Stimulated activated CD8-positive, alpha-beta memory T cell treated with anti-CD3 and anti-CD28 coated beads, Interleukin-7, amount 100 ng/mL, for 48 hours (primary cell): ENCODE measurements at places on chromosomes 4 and X.

DNA sequence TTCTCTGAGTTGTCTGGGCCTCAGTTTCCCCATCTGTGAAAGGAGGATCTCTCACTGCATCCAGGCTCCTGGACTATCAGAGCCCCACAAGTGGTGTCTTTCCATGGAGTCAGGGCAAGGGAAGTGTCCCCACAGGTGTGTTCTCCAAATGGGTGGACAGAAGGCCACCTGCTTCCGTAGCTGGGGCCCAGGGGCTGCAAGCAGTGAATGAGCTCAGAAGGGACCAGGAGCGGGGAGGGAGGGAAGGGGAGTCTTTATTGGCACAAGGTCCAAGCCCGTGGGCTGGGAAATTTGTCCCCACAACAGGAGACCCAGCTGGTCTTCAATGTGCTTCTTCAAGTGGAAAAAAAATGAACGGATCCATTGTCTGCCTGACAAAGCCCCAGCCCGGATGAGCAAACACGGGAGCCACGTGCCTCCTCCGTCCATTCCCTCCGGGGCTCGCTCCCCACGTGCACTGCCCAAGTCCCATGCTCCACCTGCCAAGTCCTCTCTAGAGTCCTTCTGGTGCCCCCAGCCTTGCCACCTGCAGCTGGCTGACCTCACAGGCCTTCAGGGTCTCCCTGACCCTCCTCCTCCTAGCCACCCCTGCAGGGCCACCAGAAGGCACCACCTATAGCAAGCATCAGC is 72.0 kb downstream of the JAKMIP1 start:
- DNase-seq, result no peak

GRCh38 chrX:122868631-122869030 is 315.4 kb upstream of the GRIA3 start:
- no peak for DNase-seq

DNA sequence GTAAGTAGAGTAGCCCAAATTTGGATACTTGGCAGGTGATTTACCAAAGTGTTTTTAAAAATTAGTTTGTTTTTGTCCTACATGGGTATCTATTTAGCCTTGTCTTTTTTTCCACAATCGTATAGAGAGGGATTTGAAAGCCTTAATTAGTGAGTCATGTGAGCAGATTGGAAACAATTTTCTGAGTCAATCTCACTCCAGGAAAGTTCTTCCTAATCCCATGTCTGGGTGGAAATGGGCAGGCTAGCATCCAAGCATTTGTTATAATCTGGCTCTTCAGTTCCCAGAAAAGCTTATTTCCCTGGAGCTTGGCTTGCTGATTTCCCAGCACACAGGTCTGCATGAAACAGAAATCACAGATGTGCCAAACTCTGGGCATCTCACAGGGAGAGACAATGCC is 426.9 kb upstream of the BOD1L1 start:
- no peak for DNase-seq

DNA sequence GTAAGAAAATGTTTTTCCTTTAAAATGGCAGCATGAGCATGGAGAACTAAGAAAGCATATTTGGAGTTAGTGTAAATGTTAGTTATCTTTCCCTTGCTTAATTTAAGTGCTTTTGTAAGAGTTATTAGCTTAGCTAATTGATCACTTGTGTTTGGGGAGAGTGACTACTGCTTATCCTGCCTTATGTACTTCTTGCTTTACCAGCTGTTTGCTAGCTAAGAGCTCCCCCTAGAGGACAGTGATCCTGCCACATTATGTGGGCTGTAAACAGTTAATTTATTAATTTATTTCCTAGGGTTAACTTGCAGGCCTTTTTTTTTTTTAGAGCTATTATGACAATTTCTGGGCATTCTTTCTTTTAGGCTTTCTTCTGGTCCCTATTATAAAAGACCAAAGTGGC is 435.8 kb downstream of the MAGEB5 start:
- DNase-seq, result no peak

GRCh38 chr4:144501231-144501780 is 144.7 kb upstream of the HHIP start:
- DNase-seq, result no peak

DNA sequence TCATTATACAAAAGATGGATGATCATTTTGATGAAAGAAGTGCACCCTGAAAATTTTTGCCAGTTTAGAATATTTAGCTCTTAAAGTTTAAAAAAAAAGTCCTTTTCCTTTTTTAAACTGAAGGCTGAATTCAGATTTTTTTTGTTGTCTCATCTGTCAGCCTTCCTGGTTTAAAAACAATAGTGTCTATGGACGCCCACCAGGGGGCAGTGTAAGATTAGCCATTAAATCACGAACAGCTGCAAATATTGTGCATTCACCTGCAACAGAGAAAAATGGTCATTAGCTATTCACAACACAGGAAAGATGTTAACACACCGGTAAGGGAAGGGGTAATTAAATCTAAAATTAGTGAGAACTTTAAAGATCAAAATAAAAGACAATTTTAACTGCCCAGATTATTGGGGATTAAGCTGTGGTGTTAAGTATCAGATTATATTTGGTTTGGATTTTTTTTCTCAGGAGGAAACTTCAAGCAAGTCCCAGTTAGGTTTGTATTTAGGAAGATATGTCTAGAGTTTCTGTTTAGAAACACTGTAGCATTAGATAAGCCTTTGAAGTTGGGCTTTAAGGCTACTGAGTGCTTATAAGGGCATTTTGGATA is 4.4 kb upstream of the CXorf38 start:
- peak; percentile 33 for DNase-seq

GRCh38 chr4:182432819-182433218 is 189.6 kb downstream of the TENM3 start:
- DNase-seq, result no peak

GRCh38 chr4:71277353-71277752 is 61.5 kb upstream of the SLC4A4 start:
- no peak for DNase-seq

GRCh38 chr4:72555377-72555831 is 13.6 kb downstream of the ADAMTS3 start:
- no peak for DNase-seq

- no peak for DNase-seq
Observed at GRCh38 chrX:155216940-155217440, 730 bp downstream of the VBP1 start.

DNA sequence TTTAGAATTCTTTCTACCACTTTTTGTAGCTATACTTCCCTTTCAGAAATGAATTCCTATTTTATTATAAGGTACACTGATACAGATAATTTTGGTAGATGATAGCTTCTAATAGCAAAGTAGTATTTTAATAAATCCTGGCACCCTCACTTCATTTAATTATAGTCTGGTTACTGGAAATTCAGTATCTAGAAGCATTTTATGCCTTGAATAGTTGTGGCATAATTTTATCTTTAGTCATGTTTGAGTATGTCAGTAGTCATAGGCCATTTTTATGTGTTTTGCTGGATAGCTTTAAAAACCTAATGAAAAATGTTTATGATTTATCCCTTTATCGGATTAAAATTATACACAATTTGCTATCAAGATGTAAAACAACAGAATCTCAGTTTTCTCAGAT is 92.3 kb downstream of the DIAPH2 start:
- DNase-seq, result no peak

GRCh38 chr4:146640021-146640464 is 1.4 kb downstream of the POU4F2 start:
- no peak for DNase-seq

DNA sequence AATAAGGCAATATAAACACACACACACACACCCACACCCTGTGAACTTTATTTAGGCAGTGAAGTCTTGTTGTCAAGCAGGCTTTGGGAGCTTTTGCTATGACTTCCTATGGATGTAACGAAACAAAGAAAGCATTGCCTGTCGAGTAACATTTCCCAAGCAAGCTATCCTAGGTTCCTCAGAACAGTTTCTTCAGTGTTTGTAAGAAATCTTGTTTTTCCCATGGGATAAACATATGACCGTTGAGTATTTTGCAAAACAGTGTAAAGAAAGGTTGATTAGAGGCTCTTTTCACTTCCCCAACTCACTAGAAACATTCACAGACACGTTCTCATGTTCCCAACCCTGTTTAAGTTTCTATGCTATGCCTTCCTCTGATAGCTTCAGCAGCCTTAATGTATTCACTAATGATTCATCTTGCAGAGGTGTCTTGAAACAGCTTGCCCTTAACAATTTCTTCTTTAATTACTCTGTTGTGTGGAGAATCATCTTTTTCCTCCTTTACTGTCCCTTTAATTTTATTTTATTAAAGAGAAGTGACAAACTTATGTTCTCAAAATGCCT is 1947.1 kb upstream of the TENM3 start:
- DNase-seq, result no peak

DNA sequence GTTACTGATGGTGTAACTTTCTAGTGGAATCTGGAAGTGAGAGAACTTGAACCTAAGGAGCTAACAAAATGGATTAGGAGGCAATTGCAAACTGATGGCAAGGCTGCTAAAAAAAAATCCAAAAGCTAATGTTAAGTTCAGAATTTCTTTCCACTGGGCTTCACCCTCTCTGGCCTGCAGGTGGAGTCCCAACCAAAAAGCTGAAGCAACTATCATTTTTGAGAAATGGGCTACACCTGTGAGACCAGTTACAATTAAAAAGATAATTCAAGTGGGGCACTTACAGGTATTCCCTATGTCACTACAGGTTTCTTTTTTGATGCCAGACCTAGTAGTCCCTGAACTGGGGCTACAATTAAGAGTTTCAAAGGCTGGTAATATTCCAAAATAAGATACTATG is 142.1 kb upstream of the FTHL17 start:
- DNase-seq, result no peak

GRCh38 chrX:17964871-17965270 is 103.8 kb upstream of the RAI2 start:
- DNase-seq, result no peak

DNA sequence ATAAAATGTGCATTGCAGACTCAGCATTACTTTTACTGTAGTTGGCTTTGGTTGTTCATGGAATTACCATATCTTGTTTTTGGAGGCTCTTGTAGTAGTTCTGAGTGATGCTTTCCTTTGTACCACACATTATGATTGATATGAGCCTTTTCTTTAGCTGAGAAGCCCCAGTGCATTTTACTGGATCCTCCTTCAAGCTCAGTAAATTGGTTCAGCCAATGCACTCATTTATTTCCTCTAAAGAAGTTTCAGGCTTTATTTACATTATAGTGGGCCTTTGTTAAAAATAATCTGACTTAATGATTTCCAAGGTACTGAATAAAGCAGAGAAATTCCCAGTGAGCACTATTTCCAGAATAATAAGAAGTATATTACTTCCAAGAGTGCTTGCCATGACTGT is 21.8 kb downstream of the UPRT start:
- DNase-seq, result no peak

- no peak for DNase-seq
Observed at GRCh38 chrX:52261125-52261462, 76.4 kb downstream of the MAGED4 start.

DNA sequence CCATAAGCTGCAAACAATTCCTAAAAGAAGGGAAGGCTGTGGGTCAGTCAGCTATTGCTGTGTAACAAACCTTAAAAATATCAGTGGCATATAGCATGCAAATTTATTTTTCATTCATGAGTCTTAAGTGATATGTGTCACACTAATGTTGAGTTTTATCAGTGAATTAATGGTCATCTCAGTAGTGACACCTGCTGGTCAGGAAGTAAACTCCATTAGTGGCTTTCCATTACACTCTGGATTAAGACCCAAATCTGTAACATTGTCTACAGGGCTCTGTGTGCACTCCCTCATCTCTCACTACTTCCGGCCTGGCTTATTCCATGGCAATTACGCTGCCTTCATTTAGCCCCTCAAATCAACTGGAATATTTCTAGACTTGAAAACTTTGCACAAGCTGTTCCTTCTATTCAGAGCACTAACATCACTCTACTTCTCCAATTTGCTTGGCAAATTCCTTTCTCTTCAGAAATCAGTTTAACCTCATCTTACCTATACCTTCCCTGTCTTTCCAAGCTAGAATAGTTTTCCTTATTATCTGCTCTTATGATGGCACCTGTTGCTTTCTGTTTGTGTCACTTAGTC is 217.3 kb upstream of the TAPT1 start:
- no peak for DNase-seq

DNA sequence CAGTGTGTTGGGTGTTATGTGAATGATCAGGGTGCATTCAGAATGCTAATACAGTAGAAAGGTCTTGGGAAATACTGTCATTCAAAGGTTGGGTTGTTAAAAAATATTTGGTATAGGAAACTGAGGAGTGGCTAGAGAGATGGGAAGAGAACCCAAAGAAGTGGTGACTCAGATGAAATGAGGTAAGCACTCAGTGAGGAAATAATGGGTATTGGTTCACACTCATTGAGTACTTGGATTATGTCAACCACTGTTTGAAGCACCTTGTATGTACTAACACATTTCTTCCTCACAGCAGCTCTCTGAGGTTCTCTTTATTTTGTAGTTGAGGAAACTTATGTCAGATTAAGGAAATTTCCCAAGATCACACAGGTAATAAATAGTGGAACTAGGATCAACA is 40.8 kb upstream of the NUDT6 start:
- DNase-seq, result no peak

- DNase-seq, result no peak
Observed at GRCh38 chr4:40719008-40719623, 30.6 kb upstream of the NSUN7 start.

DNA sequence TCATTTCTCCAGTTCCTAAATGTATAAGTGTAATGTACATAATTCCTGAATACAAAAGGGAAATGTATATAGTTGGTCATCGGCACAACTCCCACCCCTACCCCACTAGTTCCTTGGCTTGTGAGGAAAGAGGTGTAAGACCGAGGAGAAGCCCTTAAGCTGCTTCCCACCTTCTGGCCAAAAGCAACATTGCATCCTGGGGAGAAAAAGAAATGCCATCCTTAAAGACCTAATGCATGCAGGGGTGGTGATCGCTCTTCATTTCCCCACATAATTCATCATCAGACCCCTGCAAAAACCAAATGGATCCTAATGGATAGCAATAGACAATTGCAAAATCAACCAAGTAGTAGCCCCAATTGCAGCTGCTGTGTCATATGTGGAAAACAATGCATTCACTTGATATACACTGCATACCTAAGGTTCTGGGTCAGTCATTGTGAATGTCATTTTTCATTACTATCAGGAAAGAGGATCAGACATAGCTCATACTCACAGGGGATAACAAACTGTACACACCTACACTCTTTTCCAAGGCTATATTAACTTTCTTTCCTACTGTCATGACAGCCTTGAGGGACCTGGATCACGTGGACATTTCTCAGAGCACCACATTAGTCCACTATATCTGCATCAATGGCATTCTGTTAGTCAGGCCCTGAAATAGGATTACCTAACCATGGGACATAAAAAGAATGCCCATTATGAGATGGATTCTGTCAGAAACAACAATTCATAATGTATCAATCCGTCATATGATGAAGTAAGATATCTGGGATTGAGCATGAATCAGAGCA is 31.7 kb upstream of the NFXL1 start:
- DNase-seq, result no peak

DNA sequence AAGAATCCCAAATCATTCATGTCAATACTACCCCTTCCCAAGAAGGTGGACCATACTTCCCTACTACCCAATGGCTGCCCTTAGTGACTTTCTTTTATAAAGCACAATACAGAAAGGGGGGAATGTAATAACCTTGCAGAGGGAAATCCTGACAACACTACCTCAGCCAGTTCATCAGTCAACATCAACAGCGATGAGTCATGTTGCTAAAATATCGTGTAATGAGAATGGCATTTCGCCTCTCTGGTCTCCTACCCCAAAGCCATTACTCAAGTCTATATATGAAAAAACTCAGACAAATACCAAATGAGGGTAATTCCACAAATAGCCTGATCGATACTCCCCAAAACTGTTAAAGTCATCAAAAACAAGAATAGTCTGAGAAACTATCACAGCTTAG is 3.3 kb upstream of the MAGEA8 start:
- DNase-seq, result no peak
